Stimulated activated CD8-positive, alpha-beta memory T cell treated with anti-CD3 and anti-CD28 coated beads, Interleukin-7, amount 100 ng/mL, for 1 hour (primary cell): ENCODE measurements at places on chromosomes 16 and 17.

DNA sequence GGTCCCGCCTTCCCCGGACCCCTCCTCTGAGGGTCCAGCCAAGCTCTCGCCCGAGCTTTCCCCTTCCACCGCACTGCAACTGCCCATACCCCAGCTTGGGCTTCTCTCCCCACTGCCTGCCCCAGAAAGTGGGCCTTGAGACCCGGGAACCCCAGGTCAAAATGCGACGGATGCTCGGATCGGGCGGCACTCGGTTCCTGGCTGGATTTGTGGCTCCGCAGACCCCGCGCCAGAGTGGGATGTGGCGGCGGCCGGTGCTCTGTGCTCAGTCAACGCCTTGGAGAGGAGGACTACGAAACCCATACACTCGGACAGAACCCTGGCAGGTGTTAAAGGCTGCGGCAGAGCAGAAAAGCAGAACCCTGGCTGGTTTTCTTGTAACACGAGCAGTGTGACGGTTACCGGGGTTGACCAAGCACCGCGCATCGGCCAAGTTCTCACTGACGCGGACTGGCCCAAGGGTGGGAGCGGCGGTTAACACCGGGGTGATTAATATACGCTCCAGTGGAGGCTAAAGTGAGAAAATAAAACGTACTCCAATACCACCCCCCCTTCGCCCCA is 885 bp upstream of the SLFN13 start:
- no peak for DNase-seq

DNA sequence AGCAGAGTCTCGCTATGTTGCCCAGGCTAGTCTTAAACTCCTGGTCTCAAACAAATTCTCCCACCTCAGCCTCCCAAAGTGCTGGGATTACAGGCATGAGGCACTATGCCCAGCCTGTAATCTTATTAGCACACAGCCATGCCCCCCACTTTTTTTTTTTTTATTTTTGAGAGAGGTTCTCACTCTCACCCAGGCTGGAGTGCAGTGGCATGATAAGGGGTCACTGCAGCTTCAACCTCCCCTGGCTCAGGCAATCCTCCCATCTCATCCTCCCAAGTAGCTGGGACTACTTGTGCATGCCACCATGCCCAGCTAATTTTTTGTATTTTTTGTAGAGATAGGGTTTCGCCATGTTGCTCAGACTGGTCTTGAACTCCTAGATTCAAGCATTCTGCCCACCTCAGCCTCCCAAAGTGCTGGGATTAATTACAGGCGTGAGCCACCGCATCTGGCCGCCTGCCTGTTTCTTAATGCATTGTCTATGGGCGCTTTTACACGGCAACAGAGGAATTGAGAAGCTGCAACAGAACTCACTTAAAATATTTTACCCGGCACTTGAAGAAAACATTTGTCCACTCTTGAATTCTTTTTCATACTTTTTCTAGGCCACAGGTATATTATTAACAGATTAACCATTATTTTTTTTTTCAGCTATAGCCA is 8.8 kb upstream of the CEP20 start:
- no peak for DNase-seq

DNA sequence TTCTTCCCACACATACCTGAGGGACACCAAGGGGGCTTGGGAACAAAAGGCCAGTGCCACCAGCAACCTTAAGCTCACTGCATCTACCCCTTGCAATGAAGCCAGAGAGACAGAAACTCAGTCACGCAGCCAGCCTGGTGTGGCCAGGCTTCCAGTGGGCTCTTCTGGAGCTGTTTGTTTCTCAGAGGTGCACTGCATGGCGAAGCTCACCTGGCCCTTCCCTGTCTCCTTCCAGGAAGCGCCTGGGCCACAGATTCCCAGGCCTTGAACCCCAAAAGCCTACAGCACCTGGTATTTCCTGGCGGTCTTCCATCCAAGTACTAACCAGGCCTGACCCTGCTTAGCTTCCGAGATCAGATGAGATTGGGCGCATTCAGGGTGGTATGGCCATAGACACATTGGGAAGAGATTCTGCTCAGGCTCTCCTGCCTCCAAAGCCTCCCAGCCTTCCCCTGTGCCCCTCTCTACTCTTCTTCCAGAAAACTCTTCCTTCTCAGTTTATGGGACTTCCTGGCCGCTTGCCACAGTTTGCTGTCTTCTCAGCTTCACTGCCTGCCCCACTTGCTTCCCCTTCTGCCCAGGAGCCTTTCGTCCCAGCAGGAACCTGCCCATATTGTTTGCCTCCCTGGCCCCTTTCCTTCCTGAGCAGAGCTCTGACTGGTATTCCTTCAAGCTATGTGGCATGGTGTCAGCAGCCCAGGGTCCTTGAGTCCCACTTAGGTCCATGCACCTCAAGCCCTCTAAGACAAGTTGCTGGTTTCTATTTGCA is 1.6 kb downstream of the CISD3 start:
- no peak for DNase-seq

DNA sequence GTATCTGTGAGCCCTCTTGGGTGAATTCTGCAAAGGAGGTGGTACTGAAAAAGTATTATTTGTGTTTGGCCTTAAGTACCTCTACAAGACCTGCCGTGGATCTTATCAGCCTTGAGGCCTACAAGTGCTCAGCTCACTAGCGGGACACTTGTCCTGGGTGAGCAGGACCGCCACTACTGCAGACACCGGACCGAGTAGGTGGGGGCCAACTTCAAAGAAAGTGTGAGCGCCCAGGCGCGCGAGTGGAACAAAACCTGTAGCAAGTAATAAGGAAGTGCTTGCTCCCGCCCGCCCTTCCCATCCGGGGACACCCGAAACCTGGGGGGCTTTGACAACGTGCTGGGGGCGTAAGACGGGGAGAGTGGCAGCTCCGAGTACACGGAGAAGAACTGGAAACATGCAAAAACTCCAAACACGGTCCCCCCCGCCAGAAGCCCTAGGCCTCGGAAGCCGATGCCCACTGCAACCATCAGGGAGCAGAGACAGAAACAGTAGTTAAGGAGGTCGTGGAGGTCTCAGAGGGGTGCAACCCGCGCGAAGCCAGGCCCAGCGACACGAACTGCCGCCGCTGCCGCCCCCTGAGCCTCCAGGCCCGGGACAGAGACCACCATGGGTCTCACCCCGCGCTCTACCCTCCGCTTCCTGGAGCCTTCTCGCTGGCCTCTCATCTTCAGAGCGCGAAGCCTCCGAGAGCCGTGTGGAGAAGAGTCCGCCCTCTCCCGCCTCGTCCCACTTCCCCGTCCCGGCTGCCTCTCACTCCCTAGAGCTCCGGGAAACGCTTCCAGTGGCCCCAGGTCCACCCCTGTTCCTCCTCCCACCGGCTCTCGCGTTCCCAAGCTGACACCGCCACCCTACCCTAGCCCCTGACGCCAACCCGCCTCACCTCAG is 537 bp downstream of the CNOT1 start:
- DNase-seq = peak; percentile 24

DNA sequence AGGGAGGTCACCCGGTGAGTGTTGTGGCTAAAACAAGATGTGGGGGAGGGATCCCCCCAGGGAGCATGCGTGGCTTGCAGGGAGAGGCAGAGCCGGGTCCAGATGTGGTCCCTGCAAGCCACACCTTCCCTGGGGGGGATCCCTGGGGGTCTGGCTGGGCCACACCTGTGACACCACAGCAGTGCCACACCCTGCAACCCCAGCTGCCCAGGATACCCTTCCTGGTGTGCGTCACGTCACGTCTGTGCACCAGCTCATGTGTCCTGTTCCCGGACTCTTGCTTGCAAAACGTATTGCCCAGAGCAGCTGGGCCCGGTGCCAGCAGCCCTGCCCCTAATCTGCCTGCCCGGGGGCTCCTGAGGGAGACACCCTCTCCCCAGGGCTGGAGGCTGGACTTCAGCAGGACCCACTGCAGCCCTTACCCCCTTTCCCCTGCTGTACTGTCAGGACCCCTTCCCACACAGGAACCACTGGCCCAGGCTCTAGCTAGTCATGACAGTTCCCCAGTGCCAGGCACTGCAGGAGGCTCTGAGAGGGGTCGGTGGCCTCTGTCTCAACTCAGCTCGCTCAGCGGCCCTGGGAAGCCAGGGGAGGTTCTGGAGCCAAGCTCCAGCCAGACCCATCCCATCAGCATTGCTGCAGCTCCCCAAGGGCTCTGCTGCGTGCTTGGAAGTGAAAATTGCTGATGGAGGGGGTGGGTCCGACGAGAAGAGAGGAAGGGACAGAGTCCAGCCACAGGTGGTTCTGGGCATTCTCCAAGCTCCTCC is 25.8 kb upstream of the ACSF3 start:
- no peak for DNase-seq

GRCh38 chr17:63768433-63768832 is 5.0 kb downstream of the CCDC47 start:
- no peak for DNase-seq

- no peak for DNase-seq
Measured at GRCh38 chr17:40470932-40471828, 27.9 kb downstream of the IGFBP4 start.

DNA sequence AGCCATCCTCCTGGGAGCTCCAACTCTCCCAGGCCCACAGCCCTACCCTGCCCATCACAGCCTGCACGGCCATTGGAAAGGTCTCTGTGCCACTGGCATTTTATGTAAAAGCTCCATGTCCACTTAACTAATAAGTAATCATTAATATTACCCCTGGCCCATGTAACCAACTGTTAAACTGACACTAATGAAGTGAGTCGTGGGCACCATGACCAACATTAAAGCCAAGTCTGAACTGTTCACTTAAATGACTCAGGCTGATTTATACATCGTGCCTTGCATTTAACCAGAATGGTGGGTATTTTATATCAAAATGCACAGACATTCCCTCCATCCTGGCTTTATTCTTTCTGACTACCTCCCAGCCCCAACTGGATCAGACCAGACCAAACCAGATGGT is 229.3 kb downstream of the SOX9 start:
- DNase-seq = no peak

GRCh38 chr17:81991684-81992305 is 14.4 kb downstream of the ASPSCR1 start:
- DNase-seq = no peak

DNA sequence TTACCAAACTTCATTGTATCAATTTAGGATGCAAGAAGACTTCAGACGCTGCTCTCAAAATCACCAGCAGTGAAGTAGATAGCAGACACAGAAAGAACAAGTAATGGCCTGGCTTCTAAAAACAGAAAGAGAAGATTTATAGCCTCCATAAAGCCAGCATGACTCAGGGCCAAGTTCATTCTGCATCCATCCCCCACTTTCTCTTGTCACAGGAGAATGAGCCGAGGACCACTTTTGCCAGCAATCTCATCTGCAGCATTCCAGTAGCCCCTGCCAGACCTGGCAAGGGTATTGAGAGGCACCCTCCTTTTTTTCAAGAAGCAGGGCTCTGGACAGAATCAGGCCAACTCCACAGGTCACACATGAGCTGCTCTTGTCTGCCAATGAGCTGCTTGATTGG is 355.4 kb upstream of the SOX9 start:
- no peak for DNase-seq

- no peak for DNase-seq
Measured at GRCh38 chr16:61936522-61936921, 99.7 kb downstream of the CDH8 start.

- no peak for DNase-seq
Measured at GRCh38 chr17:79023886-79024771, at the start of gene C1QTNF1. Gene C1QTNF1 (plus strand): TSS chr17:79024169. CDS start chr17:79043969, 19,800 bp downstream.

- no peak for DNase-seq
Measured at GRCh38 chr16:47966325-47966724, 189.5 kb downstream of the ABCC12 start.

GRCh38 chr17:7650509-7651096 is at the start of gene ATP1B2:
Gene ATP1B2 (plus strand): TSS chr17:7650926. CDS start chr17:7651519, 593 bp downstream.
- peak; percentile 49 for DNase-seq

- DNase-seq = no peak
Measured at GRCh38 chr16:77834635-77835540, 46.5 kb downstream of the VAT1L start.

- DNase-seq = no peak
Measured at GRCh38 chr17:77836557-77837041, 121.9 kb upstream of the TNRC6C start.

- no peak for DNase-seq
Measured at GRCh38 chr17:79544142-79544914, 66.5 kb downstream of the RBFOX3 start.

GRCh38 chr17:75821552-75821951 is 22.7 kb downstream of the UNC13D start:
- no peak for DNase-seq

DNA sequence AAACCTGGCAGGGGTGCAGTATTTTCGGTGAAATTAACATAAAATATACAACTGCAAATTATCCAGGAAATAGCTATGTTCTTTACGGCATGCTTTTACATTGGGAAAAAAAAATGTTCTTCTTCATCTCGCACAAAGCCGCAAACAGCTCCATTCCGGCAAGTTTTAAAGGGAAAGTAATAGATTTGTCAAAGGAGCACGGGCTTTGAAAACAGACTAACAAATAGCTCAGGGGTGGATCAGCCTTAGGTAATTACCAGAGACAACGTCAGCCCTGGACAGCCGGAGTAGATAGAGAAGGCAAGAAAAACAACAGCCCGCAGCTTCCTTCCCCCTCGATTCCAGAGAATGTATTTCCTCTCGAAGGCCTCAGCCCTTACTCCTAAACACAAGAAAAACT is 222.5 kb downstream of the C16orf78 start:
- no peak for DNase-seq

GRCh38 chr17:45022655-45023339 is 28.6 kb downstream of the DCAKD start:
- DNase-seq = no peak

GRCh38 chr17:27237890-27238289 is 56.0 kb upstream of the WSB1 start:
- no peak for DNase-seq

GRCh38 chr17:33055746-33056145 is 64.1 kb downstream of the SPACA3 start:
- DNase-seq = no peak

DNA sequence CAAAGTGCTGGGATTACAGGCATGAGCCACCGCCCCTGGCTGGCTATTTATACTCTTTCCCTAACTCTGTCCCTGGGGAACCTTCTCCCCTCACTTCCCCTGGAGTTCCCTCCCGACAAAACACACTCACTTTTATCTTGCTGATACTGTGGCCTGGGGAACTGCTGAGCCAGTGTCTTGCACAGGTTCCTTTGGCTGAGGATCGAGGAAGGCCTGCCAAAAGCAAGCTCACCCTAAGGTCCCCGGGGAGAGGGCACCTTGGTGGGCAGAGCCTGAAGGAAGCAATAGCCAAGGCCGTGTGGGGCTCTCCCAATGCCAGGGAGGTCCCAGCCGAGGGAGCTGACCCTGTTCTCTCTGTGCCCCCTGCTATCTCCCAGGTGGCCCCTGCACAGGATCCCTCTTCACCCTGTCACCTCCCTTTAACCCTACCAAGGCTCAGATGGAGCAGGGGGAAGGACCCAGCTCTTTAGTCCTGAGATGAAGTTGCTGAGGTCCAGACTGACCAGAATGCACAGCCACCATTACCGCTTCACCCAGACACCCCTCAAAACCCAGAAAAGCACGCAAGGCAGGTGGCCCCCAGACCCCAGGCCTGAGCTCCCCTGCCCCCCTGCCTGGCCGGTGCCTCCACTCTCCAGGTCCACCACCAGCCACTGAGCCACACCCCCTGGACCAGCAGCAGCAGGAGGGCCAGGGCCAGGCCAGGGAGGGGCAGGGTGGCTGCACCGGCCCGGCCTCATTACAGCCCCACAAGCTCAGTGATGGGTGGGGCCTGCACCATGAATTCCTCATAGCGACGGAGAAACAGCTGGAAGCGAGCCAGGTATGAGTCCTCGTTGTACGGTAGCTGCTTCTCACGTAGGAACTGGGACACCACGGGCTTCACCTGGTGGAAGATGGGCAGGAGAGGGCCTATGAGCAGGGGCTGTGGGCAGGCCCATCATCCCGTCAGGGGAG is 5.1 kb upstream of the FDXR start:
- DNase-seq = no peak
